ENCODE measurements at places on chromosomes 4 and X. TPM values are rescaled to one million over a fixed set of nuclear protein-coding genes. Genes with fewer than 3 reads are reported as not detected.

The CSAG2 gene
- polyA plus RNA-seq = not detected

The P2RY4 gene
- not detected for polyA plus RNA-seq

The SRPK3 gene
- polyA plus RNA-seq = not detected

The CTAG1B gene
- not detected for polyA plus RNA-seq

The NR0B1 gene
- polyA plus RNA-seq = not detected

The HHIP gene
- 1.1 TPM for polyA plus RNA-seq

The LIMCH1 gene
- polyA plus RNA-seq = 86.4 TPM

The TIGD4 gene
- 0.59 TPM for polyA plus RNA-seq

The FAAH2 gene
- 5.6 TPM for polyA plus RNA-seq

The CABS1 gene
- not detected for polyA plus RNA-seq

The PPP1R2C gene
- polyA plus RNA-seq = not detected

The CA5B gene
- 6.5 TPM for polyA plus RNA-seq

The SULT1E1 gene
- not detected for polyA plus RNA-seq

The PCDH7 gene
- polyA plus RNA-seq = 0.60 TPM

The CITED1 gene
- 10.1 TPM for polyA plus RNA-seq

The UCHL1 gene
- 1,999 TPM for polyA plus RNA-seq

The USP26 gene
- polyA plus RNA-seq = not detected

The SHROOM3 gene
- polyA plus RNA-seq = 0.18 TPM

The APLN gene
- polyA plus RNA-seq = not detected

The IL9R gene
- not detected for polyA plus RNA-seq

The FDCSP gene
- polyA plus RNA-seq = not detected

The NDP gene
- 6.6 TPM for polyA plus RNA-seq

The CENPVL2 gene
- 0.35 TPM for polyA plus RNA-seq

The AMBN gene
- polyA plus RNA-seq = not detected

The DCAF8L2 gene
- not detected for polyA plus RNA-seq

The GC gene
- polyA plus RNA-seq = not detected

The NKAP gene
- polyA plus RNA-seq = 2.4 TPM

The TRO gene
- 27.0 TPM for polyA plus RNA-seq

The FAM47A gene
- not detected for polyA plus RNA-seq

The F11 gene
- not detected for polyA plus RNA-seq

The PLXNB3 gene
- not detected for polyA plus RNA-seq

All from Purkinje cell (primary cell).